ENCODE measurements at places on chromosomes 7 and 10. TPM values are rescaled to one million over a fixed set of nuclear protein-coding genes. Genes with fewer than 3 reads are reported as not detected.

GRCh38 chr7:18511351-18512140, 16.0 kb downstream of the HDAC9 start:
- DNase-seq: no peak

- DNase-seq: no peak
These were observed 837.6 kb upstream of the GHITM start for GRCh38 chr10:83301732-83302131.

The STAG3 gene
- total RNA-seq: 0.72 TPM

DNA sequence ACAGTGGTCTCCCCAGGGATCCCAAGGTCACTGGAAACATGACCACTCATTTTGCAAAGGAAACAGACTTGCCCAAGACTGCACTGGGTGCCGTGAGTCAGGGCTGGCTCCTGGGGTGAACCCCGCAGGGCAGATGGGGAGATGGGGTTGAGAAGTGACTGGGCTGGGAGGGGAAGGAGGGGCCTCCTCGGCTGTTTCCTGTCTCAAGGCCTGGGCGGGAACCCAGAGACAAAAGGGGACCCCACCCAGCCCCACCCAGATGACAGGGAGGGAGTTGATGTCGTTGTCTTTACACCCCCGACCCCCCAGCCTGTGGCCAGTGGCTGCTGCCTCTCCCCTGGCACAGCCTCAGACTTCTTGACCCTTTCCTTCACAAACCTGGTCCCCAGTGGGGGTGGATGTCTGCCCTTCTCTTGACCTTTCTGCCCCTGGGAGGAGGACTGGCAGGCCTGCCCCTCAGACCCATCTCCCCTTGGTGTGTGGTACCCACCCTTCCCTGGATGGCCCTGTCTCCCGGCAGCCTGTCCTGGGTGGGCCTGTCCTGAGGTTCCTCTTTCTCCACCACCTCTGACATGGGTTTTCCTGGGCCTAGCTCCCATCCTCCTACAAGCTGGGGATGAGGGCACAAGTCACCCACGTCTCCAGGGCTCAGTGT, 1.4 kb downstream of the MYO1G start:
- DNase-seq: no peak

The IKZF1 gene
- 6.1 TPM for total RNA-seq

GRCh38 chr10:29950391-29950790, 109.0 kb downstream of the JCAD start:
- DNase-seq: no peak

The OR13A1 gene
- total RNA-seq: not detected

DNA sequence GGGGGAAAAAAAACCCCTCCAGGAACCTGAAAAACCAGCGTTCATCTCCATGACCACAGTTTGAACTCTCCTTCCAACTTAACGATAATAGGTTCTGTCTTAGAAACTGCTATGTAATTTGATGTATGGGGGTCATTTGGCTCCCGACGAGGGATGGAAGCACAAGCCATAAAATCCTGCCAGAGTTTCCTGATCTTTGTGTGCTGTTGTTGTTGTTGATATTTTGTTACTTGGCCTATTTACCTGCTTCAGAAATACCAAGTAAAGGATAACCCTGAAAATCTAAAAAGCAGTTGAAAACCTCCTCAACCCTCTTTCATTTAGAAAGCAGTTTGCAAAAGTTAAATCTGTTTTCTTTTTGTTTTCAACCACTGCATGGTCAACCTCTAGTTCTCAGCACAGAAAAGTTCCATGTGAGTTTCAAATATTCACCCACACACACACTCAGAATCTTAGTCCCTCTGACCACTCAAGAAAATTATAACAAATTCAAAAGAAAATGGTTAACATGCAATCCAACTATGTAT, 9.3 kb upstream of the HOXA2 start:
- no peak for DNase-seq

The NUB1 gene
- total RNA-seq: 27.8 TPM

GRCh38 chr7:146319629-146320028, 203.0 kb downstream of the CNTNAP2 start:
- DNase-seq: no peak

The INMT gene
- total RNA-seq: 14.5 TPM

DNA sequence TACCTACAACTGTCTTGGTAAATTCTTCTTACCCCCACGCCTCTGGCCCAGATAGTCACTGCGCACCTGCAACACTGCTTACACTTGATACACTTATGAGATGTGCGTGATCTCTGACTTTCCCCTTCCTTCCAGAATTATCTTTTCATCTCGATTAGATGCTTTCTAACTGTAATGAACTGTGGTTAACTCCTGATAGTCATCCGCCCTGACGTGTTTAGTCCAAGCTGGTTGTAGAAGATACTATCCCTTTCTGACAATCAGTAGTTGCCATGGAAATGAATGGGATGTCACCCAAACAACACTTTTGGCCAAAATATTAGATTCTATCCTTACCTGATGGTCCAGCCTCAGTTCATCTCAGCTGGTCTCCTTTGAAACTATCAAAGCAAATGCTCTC, 241.5 kb downstream of the ADAM12 start:
- no peak for DNase-seq

GRCh38 chr10:77493239-77493806, 144.3 kb downstream of the KCNMA1 start:
- no peak for DNase-seq

DNA sequence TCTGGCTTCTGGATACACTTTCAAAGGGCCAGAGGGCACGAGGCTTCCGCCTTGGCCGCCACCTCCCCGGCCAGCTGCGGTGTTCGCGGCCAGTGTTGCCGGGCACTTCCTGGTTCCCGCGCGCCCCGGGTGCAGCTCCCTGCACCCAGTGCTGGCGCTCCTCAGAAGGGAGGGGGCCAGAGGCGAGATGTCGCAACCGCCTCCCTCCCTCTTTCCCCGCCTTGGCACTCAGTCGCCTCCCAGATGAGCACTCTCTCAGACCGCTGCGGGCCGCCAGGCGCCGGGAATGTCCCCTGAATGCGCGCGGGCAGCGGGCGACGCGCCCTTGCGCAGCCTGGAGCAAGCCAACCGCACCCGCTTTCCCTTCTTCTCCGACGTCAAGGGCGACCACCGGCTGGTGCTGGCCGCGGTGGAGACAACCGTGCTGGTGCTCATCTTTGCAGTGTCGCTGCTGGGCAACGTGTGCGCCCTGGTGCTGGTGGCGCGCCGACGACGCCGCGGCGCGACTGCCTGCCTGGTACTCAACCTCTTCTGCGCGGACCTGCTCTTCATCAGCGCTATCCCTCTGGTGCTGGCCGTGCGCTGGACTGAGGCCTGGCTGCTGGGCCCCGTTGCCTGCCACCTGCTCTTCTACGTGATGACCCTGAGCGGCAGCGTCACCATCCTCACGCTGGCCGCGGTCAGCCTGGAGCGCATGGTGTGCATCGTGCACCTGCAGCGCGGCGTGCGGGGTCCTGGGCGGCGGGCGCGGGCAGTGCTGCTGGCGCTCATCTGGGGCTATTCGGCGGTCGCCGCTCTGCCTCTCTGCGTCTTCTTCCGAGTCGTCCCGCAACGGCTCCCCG, at the start of gene FFAR4:
TSS of gene FFAR4 (plus strand) at position 231 of the 842 bp plus-strand sequence. CDS start at position 287, 56 bp downstream.
- no peak for DNase-seq

DNA sequence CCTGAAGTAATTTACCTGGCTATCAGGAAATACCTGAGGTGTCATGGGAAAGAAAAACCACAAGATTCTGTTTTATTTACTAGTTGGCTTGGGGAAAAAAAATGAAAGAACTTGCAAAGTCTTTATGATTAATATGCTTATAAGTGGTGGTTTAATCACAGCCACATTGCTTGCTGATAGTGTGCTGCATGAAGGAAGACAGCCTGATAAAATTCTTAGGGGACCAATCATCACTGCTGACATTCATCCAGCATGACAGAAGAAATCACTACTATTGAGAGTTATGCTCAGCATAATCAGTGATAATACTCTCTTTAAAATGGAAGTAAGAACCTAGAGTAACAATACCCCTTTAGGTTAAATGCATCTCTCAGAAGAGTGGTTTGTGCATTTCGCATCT, 150.2 kb upstream of the LRRN3 start:
- DNase-seq: no peak

DNA sequence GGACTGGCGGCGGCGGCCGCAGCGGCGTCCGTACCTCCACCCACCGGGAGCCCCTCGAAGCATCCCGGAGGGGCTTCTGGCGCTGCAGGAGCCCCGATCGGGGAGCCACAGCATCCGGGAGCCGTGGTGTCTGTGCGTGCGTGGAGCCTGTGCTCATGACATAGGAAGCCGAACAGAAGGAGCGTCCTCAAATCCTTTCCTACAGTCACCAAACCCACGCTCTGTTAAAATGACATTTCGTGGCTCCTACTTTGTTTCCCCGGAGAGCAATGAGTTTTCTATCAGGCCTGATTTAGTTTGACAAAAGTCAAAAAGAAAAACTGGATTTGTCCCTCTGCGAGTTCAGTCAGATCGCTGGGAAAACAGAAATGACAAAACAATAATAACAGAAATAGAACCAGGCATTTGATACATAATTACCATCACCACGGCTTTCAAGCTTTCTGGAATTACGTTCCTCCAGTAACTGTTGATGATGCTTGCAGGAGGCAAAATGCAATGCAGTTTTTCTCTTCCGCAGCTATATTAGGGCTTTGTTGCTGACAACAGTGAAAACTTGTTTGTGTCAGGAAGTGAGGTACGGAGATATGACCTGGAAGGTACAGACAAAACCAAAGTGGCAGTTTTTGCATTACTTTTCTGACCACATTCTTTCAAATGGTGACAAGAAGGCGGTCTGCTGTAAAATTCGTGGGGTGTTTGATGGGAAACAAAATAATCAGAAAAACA, 219.3 kb upstream of the MKLN1 start:
- DNase-seq: peak; percentile 15

DNA sequence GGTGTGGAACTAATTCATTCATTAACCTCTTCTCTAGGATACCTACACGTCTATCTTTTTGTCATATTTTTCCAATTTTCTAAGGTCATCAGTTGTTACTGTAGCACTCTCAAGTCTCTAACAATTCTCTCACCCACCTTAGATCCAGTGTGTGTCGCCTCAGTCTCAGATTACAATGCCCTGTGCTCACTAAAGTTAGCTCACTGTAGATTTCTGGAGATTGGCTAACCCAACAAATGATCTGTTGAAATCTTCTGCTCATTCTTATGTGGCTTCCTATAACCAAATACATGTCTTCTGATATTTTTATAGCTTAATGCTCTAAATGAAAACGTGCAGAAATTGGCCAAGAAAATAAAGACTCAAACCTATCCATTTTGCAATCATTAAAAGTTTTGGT, 142.6 kb downstream of the SLC25A13 start:
- no peak for DNase-seq

The EBLN1 gene
- total RNA-seq: not detected

GRCh38 chr10:110568055-110568735, 700 bp downstream of the SMC3 start:
- DNase-seq: peak; percentile 63

The SPDYE11 gene
- not detected for total RNA-seq

The PKD2L1 gene
- total RNA-seq: not detected

The TASOR2 gene
- total RNA-seq: 110 TPM

The SPDYE8 gene
- not detected for total RNA-seq

DNA sequence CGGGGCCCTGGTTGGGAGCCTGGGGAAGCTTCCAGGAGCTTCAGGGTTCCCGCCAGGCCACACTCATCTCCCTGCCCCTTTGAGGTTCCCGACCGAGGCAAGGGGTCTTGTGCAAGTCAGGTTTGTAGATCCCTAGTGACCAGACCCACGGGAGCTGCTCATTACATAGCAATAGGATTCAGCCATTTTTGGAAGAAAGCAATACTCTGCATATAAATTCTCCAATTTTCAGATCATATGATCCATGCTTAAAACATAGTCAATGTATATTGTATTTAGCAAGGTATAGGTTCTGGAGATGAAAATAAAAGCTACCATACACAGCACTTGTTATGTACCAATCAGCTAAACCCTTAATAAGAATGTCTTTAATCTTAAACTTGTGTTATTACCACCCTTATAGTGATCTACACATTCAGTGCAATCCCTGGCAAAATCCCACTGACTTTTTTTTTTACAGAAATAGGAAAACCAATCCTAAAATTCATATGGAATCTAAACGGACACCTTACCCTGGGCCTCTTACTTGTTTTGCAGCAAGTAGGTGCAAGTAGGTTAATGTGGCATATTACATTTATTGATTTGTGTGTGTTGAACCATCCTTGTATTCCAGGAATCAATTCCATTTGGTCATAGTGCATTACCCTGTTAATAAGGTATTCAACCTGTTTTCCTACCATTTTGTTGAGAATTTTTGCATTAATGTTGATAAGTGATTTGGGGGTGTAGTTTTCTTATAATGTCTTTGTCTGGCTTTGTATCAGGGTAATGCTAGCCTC, 13.8 kb upstream of the FKBP9 start:
- DNase-seq: no peak

DNA sequence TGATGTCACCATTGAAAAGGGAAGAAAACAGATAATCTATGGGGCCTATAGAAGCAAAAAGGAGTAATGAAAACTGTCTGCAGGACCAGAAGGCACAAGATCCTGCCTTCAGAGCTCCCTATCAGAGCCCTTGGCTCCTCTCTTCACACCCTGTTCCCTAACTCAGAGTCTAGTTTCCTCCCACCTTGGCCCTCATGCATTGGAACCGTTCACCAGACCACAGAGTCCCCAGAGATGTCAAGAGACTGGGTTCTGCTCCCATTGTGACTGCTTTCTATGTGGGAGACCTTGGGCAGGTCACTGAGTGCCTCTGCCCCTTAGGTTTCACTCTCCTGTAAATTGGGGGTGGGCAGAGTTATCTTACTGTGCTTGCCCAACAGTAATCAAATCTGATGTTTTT, 80.1 kb upstream of the RPA3 start:
- no peak for DNase-seq

The OPALIN gene
- not detected for total RNA-seq

DNA sequence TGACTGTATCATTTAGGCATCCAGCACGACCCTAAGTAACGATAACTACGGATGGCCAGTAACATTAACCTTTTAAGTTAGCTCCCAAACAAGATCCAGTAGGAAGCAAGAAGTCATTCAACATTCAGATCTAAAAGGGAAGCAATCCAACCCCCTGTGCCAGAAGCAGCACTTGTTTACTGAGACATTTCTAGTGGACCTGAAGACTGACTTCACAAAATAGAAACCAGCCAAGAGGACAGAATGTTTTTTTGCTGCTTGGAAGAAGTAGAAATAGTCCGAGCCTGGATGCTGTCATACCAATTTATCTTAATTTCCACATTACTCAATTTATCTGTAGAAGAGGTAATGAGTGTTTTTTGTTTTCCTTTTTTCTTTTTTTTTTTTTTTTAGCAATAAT, 88.0 kb upstream of the CTTNBP2 start:
- DNase-seq: no peak

The ZSCAN25 gene
- 14.3 TPM for total RNA-seq

DNA sequence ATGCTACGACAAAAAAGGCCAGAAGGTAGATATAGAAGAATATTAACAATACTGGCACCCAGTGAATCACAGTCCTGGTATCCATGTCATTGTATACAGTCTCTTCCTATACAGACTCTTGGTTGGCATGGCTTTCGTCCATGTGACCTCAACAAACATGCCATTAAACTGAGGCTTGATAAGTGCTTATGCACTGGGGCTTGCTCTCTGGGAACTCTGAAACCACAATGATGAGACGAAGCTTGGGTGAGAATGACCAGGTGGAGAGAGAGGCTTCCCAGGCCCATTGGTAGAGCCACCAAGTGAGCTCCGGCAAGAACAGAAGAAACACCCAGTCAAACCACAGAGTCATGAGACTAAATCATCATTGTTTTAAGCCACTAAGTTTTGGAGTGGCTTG, 33.2 kb downstream of the PNPLA8 start:
- no peak for DNase-seq

The PALD1 gene
- 19.8 TPM for total RNA-seq

The GPR26 gene
- total RNA-seq: 0.10 TPM

Data from tongue (tissue), 3 donors.